ENCODE measurements at places on chromosomes 2 and 18.

- DNase-seq: no peak
Observed at GRCh38 chr2:143926736-143927135, 593.2 kb downstream of the ZEB2 start.

DNA sequence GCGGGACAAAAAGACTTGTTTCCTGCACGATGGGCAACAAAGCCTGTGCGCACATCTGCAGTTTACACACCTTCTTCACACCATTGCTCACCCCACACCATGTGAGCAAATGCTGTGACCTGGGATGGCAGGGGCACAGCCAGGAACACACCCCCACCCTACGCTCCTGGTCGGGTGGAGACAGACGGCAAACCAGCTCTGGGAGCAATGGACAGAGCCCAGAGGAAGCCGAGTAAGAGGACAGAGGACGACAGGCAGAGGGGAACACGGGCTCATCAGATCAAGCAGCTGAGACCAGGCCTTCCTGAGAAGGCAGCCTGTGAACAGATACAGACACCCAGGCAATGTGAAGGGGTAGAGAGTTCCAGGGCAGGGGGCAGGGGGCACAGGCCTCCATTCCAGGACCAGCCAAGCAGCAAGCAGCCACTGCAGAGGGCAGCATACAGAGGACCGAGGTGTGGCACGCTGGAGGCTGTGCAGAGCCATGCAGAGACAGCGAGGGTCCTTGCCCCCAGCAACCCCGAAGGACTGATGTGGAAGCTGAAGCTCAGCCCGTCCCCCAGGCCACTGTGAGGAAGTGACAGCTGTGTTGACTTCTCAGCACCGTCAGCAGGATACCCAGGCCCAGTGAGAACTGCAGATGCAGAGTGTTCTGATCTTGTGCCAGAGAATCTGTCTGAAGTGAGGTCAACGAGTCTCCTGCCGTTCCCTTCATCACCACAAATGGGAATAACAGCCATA lies 46.2 kb downstream of the PARD6G start:
- DNase-seq: no peak

DNA sequence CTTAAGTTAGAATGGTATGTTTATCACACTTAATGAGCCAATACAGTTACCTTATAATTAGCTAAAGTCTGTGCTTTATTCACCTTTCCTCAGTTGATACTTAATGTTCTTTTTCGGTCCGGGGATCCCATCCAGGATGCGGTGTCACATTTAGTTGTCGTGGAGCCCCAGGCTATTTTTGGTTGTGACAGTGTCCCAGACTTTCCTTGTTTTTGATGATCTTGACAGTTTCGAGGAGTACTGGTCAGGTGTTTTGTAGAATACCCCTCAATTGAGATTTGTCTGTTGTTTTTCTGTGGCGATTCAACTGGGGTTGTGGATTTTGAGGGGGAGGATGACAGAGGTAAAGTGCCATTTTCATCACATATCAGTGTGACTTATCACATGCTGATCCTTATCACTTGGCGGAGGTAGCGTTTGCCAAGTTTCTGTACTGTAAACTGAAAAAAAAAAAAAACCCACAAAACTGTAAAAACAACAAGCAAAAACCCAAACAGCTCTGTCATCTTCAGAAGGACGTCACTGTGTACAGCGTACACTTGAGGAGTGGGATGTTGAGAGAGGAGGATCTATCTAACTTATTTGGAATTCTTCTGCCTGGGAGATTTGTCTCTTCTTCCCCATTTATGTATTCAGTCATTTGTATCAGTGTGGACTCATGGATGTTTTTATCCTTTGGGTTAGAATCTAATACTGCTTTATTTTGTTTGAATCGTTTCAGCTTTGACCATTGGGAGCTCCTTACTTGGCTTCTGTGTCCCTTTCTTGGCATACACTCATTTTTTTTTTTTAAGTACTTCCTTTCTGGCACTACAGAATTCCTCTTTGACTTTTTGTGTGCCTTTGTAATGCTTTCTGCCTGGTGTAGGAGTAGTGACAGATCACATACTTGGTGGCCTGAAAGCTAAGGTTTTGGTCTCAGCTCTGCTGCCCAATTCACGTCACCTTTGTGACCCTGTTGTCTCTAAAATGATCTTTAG lies 68.1 kb downstream of the FMNL2 start:
- DNase-seq: no peak

- no peak for DNase-seq
Observed at GRCh38 chr2:129661935-129662334, 317.5 kb upstream of the RAB6C start.

GRCh38 chr2:85735691-85736090 lies 18.1 kb upstream of the ATOH8 start:
- DNase-seq: no peak

DNA sequence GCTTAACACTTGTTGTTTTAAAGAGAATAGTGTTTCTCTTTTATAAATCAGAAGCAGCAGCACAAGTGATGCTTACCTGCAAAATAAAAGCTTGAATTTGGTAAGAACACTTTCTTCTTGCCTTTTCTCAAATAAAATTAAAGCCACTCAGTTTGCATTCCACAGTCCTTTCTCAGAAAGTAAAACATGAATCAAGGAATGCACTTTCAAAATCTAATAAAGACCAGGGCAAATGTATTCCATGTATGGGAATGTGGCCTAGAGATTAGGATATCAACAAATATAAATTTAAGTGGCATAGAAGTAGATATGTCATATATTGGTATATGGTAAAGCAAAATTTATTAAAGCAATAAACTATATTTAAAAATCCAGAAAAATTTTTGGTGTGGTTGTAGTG lies 352.8 kb downstream of the THSD7B start:
- no peak for DNase-seq

- DNase-seq: peak; percentile 47
Observed at GRCh38 chr2:223970343-223971128, 13.3 kb downstream of the MRPL44 start.

- DNase-seq: no peak
Observed at GRCh38 chr2:71861186-71862160, 286.2 kb downstream of the CYP26B1 start.

DNA sequence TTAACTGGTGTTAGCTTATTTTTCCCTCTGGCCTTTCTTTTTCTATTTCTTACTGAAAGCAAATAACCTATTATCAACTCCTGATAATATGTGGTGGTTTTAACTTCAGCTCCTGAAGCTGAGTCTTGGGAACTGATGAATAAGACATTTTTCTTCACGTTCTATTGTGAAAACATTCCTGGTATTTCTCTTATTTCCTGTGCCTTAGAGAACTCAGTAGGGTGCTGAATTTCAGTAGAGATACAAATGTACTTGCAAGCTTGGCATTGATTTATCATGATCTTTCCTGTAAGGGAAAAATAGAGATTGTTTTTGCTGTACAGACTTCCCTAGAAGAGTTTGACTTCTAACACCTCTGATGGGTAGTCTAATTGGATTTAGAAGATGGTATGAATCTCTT lies 52.8 kb upstream of the DCC start:
- no peak for DNase-seq

GRCh38 chr2:128178650-128179460 lies 87.9 kb downstream of the UGGT1 start:
- peak; percentile 63 for DNase-seq

GRCh38 chr2:2059199-2059598 lies 271.9 kb downstream of the MYT1L start:
- DNase-seq: no peak

GRCh38 chr18:8548186-8548585 lies 61.1 kb upstream of the RAB12 start:
- DNase-seq: peak; percentile 19

DNA sequence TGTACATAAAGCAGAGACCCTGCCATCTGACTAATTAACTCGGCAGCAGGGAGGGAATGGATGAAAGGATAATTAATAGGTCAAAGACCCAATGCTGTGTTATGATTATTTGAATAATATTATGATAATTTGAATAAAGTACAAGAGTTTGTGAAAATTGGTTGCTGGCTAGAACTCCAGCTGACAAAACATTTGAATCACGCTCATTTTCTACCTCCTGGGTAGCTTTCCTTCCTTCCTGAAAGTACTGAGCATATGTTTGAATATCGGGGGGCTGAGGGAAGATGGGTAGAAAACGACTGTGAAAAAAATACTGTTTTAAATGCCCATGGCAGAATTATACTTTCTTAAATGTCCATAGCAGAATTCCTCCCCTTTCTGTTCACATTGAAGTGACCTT lies 243.6 kb upstream of the RBMS1 start:
- DNase-seq: no peak

DNA sequence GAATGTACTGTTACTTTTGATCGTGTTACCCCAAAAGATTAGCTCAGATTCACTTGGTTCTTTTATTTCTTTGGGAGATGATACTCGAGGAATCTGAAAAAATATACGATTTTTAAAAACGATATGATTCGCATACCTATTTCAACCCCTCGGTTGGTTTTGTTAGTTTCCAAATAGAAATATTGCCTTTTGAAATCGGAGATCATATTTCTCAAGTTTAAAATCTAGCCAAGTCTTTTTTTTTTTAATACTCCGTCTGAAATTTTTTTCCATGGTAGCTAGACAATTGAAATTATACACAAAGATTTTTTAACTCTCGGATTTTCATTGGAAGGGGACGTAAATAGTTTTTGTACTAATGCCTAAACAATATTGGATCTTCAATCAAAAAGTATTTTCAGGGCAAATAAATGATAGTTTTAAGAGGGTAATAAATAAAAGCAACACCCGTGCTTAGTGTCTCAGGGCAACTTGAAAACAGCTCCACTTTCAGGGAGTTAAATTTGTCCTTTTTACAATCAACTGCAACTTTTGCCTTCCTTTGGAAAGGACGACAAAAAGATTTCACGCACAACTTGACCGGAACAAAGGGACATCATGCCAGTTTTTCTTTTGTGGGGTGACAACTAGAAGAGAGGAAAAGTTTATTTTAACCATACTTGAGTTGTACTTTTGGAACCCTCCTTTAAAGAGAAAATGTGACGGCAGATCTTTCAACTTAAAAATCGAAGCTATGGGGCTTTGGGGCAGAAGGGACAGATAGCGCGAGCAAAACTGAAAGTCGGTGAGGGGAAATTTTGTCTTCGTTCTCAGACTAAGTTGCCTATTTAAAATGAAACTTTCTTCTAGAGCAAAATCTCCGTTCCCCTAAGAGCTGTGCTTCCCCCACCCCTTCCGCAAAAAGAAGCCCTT lies 5.8 kb upstream of the ONECUT2 start:
- DNase-seq: no peak
